ENCODE measurements at places on chromosomes 12 and 14.

DNA sequence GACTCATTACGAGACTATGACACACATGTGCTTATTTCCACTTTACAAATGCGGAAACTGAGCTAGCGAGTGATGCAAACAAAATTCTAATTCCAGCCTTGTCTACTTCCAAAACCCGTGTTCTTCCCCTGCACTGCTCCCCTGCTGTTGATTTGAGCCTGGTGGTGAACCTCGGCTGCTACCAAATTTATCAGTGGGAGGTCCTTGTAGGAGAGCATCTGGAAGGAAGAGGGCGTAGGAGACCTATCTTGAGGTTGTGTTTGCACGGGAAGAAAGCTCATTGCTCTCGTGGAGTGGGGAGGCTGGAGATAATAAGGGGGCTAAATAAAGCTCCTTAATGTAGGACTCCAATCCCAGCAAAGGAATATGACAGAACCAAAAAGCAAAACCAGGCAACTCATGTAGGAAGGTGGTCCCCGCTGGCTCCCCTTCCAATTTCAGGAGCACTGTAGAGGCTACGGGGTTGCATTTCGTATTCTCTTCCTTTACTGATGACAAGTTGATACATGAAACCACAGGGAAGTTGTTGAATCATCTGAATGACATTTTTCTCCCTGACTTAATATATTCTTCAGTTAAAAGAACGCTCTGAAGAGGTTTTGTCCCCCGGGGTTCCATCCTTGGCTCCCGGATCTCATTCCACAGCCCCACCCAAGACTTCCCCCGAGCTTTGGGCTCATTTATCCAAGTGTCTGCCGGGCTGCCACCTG is 52.6 kb downstream of the FZD10 start:
- DNase-seq, result no peak

DNA sequence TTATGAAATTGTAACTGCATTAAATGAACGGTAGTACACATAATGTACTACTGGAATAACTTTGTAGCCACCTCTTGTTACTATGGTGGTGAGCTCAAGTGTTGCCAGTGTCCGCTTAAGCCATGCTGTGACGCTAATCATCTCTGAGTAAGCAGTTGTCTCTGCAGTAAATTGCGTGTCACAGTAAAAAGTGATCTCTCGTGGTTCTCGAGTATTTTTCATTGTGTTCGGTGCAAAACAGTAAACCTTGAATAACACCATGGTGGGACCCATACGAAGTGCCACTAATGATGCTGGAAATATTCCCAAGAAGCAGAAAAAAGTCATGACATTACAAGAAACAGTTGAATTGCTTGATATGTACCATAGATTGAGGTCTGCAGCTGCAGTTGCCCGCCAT is 524.8 kb downstream of the SOX5 start:
- no peak for DNase-seq

- DNase-seq, result no peak
Measured at GRCh38 chr14:94387051-94388026, 1.1 kb downstream of the SERPINA1 start.

DNA sequence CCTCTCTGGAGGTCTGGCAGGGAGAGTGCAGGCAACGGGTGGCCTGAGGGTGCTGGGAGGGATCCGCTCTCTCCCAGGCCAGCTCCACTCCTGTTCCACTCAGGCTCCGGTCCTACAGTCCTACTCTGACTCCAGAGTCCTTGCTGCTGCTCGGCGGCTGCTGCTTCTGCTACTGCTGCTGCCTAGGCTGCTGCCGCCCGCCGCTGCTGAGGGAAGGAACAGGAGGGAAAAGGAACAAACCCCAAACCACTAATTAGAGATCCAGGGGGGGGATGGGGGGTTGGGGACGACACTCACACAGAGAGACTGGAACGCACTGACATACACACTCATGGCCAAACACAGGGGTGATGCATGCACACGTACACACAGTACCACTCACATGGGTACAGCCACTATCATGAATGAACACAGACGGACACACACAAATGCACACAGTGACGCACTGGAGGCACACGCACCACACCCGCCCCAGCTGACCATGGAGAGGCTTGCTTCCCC is at the start of gene SP7:
Gene SP7, minus strand, starts transcription at position 174 of the 501 bp plus-strand sequence. CDS start 708 bp downstream, outside the sequence.
- DNase-seq, result peak; percentile 68

- DNase-seq, result no peak
Measured at GRCh38 chr12:46184798-46185595, 83.8 kb downstream of the SLC38A1 start.

GRCh38 chr14:59275668-59276067 is 87.2 kb downstream of the DAAM1 start:
- no peak for DNase-seq

GRCh38 chr12:53096089-53096741 is 1.3 kb upstream of the IGFBP6 start:
- DNase-seq, result no peak

DNA sequence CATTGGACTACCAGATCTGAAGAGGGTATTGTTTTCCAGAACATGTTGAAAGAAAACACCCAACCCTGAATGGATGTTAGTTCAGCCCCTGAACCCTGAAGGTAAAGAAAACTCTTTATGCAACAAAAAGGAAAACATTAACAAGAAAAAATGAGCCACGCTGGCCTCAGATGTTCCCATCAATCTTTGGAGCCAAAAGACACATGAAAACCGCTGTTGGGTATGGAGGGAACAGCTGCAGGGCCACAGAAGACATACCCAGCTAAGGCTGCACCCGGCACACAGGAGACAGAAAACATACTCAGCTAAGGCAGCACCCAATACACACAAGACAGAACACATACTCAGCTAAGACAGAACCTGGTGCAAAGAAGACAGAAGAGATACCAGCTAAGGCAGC is 51.3 kb upstream of the GALNT9 start:
- no peak for DNase-seq

Measured in GDM1 (cell line).